Activated naive CD8-positive, alpha-beta T cell treated with anti-CD3 and anti-CD28 coated beads, Interleukin-2, amount 10 ng/mL, durations not matched to agents 7 days and 5 days (primary cell): ENCODE measurements at places on chromosomes 4 and X. TPM values are rescaled to one million over a fixed set of nuclear protein-coding genes. Genes with fewer than 3 reads are reported as not detected.

ASB12 gene
- total RNA-seq, result 0.22 TPM

RAB40A gene
- total RNA-seq, result 0.26 TPM

ADAMTS3 gene
- not detected for total RNA-seq

FGF2 gene
- total RNA-seq, result not detected
